SW 1271 (cell line): ENCODE measurements at places on chromosomes 3 and 15.

DNA sequence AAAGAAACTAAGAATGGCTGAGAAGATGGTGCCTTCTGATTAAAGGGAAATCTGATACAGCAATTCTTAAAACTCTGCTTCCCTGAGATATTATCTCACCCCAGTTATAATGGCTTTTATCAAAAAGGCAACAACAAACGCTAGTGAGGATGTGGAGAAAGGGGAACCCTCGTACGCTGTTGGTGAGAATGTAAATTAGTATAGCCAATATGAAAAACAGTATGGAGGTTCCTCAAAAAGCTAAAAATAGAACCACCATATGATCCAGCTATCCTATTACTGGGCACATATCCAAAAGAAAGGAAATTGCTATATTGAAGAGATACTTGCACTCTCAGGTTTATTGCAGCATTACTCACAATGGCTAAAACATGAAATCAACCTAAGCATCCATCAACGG lies 65.1 kb downstream of the GOLIM4 start:
- DNase-seq = no peak

DNA sequence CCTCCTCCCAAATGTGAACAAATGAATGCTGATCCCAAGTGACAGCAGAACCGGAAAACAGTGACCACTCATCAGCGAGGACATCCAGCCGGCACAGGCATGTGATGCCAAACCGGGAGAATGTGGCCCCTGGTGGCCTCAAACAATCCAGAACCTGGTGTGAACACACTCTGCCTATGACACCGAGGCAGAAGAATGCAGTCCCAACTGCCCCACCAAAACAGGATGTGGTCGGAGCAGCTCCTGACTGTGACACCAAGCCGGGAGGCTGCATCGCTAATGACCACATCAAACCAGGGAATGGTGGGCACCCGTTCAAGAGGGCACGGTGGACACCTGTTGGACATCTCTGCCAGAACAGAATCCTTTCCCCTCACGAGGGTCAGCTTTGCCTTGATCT lies 15.4 kb downstream of the SCN5A start:
- DNase-seq = peak; percentile 96

DNA sequence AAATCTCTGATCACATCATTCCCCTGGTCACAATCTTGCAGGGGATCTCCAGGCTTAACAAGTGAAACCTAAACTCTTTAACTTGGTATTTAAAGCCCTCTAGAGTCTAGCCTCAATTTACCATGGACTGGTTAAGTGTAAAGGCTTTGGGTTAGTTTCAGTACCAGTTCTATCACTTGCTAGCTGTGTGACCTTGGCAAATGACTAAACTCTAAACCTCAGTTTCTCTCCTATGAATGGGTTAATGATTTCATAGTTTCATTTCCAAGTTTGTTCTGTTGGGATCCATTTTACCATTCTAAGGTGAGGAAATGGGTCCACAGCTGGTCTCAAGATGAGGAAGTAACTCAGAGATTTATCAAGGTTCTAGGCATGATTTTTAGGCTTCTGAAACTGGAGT lies 38.8 kb upstream of the TIMP4 start:
- no peak for DNase-seq

GRCh38 chr3:187848401-187848800 lies 103.1 kb upstream of the BCL6 start:
- no peak for DNase-seq

DNA sequence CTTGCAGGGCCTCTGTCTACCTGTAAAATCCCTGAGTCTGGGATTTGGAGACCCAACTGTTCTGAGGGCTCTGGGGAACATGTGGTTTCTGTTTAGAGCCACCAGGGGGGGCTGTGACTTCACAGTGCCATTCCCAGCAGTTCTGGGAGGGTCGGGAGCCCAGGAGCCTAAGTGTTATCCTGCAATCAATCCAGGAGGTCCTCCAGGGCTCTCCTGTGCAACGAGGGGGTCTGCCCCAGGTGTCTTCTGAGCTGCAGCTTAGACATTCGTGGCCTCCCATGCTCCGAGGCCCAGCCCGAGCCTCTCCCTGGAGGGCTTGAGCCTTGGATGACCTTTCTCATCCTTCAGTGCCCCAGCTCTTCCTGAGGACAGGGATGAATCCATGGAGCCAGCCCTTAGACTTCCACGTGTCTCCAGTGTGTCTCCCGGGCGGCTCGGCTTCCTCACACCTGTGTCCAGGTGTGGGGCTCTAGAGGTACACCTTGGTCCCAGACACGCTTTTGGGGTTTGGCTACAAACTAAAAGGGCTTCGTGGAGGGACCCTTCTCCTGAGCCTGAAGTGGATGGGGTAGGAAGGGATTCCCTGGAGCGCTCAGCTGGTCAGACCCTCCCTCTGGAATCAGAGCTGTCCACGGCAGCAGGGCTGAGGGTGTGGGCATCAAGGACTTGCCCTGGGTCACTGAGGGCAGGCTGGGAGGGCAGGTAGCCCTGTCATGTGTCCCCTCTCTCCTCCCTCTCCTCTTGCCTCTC lies 20.3 kb upstream of the ABTB1 start:
- peak; percentile 51 for DNase-seq

DNA sequence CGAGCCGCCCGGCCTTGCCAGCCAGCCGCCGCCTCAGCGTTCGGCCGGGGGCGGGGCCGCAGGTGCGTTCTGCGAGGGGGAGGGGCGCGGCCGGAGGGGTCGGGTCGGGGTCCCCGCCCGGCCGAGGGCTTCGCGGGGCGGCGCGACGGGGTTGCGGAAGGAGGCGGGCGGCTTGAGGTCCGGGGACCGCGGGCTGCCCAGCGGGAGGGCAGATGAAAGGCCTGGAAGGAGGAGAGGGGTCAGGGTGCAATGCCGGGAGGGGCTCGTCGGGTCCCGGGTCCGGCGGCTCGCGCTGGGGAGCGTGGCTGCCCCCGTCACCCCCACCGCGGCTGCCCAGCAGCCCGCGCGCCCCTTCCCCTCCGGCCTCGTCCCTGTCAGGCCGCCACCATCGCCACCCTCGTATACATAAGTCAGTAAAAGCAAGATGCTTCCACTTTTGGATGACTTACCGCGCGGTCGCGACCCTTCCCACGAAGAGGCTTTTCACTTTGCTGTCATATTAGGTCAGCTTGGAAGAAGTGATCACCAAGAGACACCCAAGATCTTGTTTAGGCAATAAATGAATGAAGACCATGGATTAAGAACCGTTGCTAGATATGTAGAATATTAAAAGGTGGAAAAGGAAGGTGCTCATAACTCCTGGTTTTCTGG lies 620 bp upstream of the ANP32A start:
- no peak for DNase-seq

DNA sequence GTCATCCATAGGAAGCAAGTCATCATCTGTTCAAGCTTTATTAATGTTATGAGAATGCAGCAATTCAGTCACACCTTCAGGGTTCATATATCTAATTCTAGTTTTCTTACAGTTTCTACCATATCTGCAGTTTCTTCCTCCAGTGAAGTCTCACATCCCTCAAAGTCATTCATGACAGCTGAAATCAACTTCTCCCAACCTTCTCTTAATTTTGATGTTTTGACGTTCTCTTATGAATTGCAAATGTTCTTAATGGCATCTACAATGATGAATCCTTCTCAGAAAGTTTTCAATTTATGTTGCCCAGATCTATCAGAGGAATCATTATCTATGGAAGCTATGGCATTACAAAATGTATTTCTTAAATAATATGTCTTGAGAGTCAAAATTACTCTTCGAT lies 210.4 kb upstream of the ZBTB20 start:
- DNase-seq = no peak

- DNase-seq = peak; percentile 9
These were observed 60.9 kb downstream of the ASB7 start for GRCh38 chr15:100663086-100663914.

GRCh38 chr3:187061748-187062147 lies 77.5 kb downstream of the RPL39L start:
- no peak for DNase-seq

- DNase-seq = no peak
These were observed 369.4 kb downstream of the MAGI1 start for GRCh38 chr3:65669163-65669875.

GRCh38 chr3:197791892-197792647 lies 1.0 kb downstream of the LRCH3 start:
- no peak for DNase-seq

DNA sequence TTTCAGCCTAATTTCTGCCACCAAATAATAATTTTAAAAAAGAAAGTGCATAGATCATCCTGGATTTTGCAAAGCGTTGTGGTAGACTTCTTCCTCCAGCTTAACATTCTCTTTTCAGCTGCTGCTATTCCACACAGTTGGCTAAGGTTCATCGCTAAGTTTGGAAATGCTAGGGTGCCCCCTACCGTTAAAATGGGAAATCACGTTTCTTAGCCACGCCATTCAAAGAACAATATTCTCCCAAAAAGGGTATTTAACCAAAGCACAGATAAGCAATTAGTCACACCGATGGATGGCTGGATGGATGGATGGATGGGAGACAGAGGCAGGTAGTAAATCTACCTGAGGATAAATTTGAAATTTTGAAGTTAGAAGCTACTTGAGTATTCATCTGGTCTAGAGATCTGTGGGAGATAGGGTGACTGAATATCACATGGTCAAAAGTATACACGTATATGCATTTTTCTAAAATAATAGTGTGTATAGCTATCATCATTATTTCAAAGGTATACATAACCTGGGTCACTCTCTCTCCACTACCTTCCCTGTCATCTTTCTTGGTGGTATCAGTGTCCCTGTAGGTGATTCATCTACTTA lies 67.2 kb downstream of the EFHB start:
- no peak for DNase-seq
